Uterus (tissue), 4 donors: ENCODE measurements at places on chromosomes 2 and 18. TPM values are rescaled to one million over a fixed set of nuclear protein-coding genes. Genes with fewer than 3 reads are reported as not detected.
A peak's percentile ranks its signal among the peaks of the same experiment; 100 is the strongest.

The SS18 gene
- total RNA-seq, result 89.8 TPM

- no peak for DNase-seq
- H3K27me3 ChIP-seq, result no peaks in the 10 kb centered on the region
- H3K4me3 ChIP-seq, result peak overlapping the region; percentile 74
- no peaks in the 10 kb centered on the region for H3K4me1 ChIP-seq
- H3K27ac ChIP-seq, result peak overlapping the region; percentile 97
- H3K36me3 ChIP-seq, result no peaks in the 10 kb centered on the region
Measured at GRCh38 chr2:144513388-144514101, 6.4 kb downstream of the ZEB2 start.

GRCh38 chr2:80610108-80610507, 305.6 kb upstream of the LRRTM1 start:
- H3K4me3 ChIP-seq, result no peak overlapping the region
- H3K36me3 ChIP-seq, result no peaks in the 10 kb centered on the region
- no peak overlapping the region for H3K27ac ChIP-seq
- no peaks in the 10 kb centered on the region for H3K4me1 ChIP-seq
- DNase-seq, result no peak
- H3K27me3 ChIP-seq, result no peaks in the 10 kb centered on the region

The SIX3 gene
- total RNA-seq, result not detected

- no peak for DNase-seq
- no peak overlapping the region for H3K27ac ChIP-seq
- H3K4me1 ChIP-seq, result no peaks in the 10 kb centered on the region
- H3K4me3 ChIP-seq, result no peak overlapping the region
- H3K36me3 ChIP-seq, result no peaks in the 10 kb centered on the region
Measured at GRCh38 chr2:72576459-72576858, 249.4 kb downstream of the EXOC6B start.

The ALLC gene
- total RNA-seq, result not detected

- peaks cover 7% of the 10 kb centered on the region for H3K4me1 ChIP-seq
- H3K4me3 ChIP-seq, result no peak overlapping the region
- H3K27me3 ChIP-seq, result no peaks in the 10 kb centered on the region
- H3K36me3 ChIP-seq, result no peaks in the 10 kb centered on the region
Measured at GRCh38 chr2:236631856-236632291, 62.2 kb downstream of the ACKR3 start.

DNA sequence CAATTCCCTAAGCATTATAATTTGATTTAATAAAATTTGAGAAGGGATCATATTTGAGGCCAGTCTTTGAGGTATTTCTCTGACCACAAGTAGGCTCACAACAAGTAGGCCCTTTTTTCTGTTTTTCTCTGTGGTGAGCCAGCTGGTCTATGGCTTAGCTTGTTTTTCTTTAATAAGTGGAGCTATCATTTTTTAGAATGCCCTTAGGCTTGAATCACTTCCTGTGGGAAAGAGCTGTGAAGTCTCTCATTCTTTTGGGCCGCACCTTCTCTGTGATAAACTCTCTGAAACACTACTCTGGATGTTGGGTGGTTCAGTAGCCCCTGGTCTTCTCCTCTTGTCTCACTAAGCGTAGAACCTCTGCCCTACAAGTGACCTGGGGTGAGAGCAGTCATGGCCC, 235.9 kb downstream of the SUCLG1 start:
- no peak for DNase-seq
- H3K27me3 ChIP-seq, result no peaks in the 10 kb centered on the region
- H3K4me3 ChIP-seq, result no peak overlapping the region

GRCh38 chr2:240451108-240451611, 15.7 kb downstream of the GPC1 start:
- no peaks in the 10 kb centered on the region for H3K4me1 ChIP-seq
- H3K36me3 ChIP-seq, result no peaks in the 10 kb centered on the region

DNA sequence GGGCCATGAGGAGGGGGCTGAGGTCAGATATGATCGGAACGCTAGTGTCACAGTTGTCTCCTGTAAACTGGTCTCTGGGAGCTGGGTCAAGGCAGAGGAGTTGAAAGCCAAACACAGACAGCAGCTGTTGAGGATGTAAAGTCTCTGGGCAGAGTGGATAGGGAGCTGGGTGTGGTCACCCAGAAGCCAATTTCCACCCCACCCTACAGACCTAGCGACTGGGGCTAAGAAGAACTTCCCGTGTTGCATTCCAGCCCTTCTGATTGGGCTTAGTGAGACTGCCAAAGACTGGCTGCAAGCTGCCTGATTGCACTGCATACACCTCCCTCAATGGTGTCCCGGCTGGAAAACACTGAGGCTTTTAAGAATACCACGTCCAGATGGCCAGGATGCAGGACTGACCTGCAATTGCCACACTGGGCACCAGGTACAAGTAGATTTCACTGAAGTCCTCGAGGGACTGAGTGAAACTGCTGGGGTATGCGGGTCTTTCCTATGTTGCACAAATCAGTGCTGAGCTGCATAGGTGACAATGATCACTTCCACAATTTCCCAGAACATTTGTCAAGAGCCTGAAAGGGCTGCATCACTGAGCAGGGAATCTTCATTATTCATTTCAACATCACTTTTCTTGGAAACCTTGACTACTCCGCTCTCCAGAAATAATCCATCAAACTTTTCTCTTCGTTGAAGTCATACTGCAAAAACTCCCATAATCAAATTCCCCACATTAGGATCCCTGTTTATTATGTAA, 43.1 kb upstream of the EML4 start:
- no peak overlapping the region for H3K4me3 ChIP-seq
- no peaks in the 10 kb centered on the region for H3K4me1 ChIP-seq
- DNase-seq, result no peak
- H3K36me3 ChIP-seq, result no peaks in the 10 kb centered on the region

DNA sequence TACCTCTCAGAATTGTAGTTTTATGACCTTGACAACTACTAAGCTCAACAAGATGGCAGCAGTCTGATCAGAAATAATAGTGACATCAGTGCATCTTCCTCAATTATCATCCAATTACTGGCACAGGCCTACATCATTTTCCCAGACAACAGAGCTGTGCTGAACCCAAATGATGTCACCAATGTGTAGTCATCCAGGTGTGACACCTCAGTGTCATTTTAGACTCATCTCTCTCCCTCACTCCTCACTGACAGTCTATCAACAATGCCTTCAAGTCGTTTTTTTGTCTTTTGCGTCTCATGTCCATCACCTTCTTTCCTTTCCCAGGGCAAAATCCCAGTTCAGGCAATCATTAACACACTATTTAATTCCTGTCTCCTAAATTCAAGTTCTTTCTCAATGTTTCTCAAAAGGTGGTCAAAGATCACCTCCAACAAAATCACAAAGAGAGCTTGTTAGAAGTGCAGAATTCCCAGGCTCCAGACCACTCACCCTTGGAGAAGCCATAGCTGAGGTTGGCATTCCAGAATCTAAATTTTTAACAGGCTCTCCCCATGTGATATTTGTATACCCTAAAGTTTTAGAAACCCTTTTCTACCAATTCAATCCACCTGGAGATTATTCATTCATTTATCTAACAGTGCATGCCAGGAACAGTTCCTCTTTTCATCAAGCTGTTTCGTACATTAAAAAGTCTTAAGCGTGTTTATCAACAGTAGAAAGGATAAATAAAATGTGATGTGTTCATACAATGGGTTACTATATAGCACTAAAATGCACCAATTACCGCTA, 125.3 kb upstream of the KLF7 start:
- H3K36me3 ChIP-seq, result no peaks in the 10 kb centered on the region
- no peak for DNase-seq
- no peaks in the 10 kb centered on the region for H3K4me1 ChIP-seq

DNA sequence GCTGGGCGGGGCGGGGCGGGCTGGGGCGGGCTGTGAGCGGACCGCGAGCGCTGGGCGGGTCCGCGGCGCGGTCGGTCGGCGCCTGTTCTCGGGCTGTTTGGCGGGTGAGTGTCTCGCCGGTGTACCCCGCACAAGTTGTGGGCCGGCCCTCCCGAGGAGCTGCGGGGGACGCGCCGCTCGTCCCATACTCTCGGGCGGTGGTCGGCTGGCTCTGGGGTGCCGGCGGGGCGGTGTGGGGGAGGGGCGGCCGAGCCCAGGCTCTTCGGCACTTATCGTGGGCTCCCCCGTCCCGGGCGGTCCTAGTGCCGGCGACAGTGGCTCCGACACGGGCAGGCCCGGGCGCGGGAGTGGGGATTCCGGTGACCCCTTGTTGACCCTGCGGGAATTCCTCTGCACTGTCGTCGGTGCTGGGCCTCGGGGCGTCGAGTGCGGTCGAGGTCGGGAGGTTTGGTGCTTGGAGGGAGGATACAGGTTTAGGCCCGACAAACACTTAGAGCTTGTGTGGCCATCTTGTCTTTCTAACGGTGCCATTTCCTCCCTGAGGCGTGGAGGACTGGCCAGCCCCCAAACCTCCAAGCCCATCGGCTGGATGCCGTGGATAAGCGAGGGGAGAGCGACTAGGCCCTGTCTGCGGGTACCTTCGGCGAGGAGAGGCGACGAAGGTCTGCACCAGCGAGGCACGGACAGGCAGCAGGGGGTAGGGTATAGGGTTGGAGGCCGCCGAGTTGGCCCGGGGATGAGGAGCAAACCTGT, at the start of gene SEPTIN2:
TSS of gene SEPTIN2 (plus strand) at position 47 of the 753 bp plus-strand sequence. CDS start 8,308 bp downstream, outside the sequence.
- peak; percentile 73 for DNase-seq
- H3K4me3 ChIP-seq, result peak within 1 kb of the TSS; percentile 68
- peak within 1 kb of the TSS; percentile 98 for H3K27ac ChIP-seq
- no peaks in the 10 kb centered on the region for H3K36me3 ChIP-seq

The GCG gene
- not detected for total RNA-seq
